Thymus (tissue), 14 donors: ENCODE measurements at places on chromosomes 5 and 9.

GRCh38 chr5:54551926-54552325 is 34.4 kb downstream of the SNX18 start:
- DNase-seq = no peak

- DNase-seq = no peak
These were observed 10.1 kb upstream of the UBAC1 start for GRCh38 chr9:135971111-135971766.

- peak; percentile 12 for DNase-seq
These were observed 1.3 kb upstream of the REEP5 start for GRCh38 chr5:112923148-112923917.

- DNase-seq = no peak
These were observed 29.7 kb upstream of the FAM169A start for GRCh38 chr5:74895906-74896305.

DNA sequence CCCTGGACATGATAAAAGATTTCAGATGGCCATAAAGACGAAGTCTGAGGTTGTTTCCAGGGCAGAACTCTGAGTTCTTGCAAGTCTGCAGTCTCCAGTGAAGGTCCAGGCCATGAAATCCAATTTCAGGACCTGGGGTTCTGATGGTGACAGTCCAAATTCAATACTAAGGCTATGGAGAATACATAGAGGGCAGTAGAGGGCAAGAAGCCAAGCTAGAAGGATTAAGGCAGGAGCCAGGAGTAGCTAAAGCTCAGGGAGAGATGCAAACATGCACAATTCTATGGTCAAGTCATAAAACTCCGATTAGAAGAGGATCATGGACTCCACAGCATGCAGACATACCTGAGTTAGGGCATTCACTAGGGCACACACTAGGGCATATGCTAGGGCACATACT is 11.4 kb downstream of the SLIT3 start:
- no peak for DNase-seq

- DNase-seq = no peak
These were observed 266.8 kb downstream of the MAT2B start for GRCh38 chr5:163772241-163772640.

- no peak for DNase-seq
These were observed 360.5 kb downstream of the KCTD16 start for GRCh38 chr5:144531188-144531587.

DNA sequence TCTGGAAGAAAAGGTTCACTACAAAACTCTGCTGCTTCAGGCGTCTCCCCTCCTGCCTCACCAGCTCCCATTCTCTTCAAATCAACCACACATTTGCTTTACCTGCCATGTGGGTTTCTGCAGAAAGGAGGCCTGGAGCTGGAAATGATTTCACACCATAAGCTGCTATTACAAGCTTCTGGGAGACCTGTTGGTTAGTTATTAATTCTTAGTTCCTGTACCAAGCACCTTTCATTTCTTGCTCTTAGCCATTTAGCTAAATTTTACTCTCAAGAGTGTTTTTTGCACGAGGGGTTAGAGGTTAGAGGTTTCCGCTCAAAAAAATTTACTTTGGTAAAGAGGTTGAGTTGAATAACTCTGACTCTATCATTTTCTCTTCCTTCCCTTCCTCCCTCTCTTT is 70.3 kb downstream of the MAP1B start:
- no peak for DNase-seq

DNA sequence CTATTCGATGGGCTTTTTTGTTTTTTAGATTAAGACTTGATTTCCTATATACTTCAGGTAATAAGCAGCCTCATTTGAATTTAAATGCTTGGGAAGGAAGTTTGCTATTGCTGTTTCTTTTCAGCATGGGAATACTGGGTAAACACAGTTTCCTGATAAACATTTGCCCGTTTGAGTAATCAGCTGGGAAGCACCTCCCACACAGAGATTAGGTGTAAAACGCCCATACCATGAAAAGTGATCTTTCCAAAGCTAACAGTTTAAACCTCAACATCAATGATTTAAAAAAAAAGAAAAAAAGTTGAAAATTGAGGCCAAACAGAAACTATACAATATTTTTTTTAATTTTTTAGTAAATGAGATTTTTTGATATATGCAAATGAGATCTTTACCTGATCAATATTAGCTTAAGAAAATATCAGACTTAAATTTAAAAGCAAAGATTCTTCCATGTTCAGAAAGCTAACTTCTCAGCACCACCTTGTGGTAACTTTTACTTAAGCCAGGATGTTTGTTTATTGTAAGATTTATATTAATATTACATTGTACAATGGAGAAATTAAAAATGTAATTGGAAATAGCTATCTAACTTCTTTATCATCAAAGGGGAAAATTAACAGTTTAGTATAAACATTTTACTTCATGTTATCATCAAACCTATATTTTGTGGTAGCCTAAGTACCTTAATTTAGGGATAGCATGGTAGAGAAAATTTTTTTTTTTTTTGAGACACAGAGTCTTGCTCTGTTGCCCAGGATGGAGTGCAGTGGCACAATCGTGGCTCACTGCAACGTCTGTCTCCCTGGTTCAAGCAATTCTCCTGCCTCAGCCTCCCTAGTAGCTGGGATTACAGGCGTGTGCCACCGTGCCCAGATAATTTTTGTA is 39.8 kb downstream of the F2RL2 start:
- DNase-seq = no peak

DNA sequence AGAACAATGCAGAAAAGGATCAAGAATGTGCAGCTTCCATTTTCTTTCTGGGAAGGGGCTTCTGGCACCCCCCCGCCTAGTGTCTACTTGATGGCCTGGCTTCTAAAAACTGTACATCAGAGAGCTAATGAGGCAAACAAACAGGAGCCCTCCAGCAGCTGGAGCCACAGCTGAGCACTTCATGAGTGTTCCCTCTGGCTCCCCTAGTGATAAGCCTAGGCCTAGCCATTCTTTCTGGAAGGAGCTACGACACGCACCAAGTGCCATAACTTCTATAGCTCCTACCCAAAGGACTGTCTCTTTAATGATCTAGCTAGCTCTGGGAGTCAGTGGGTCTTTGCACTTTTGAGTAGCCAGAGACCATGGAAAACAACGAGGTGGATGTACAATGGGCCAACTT is 66.1 kb downstream of the DNAH5 start:
- no peak for DNase-seq

DNA sequence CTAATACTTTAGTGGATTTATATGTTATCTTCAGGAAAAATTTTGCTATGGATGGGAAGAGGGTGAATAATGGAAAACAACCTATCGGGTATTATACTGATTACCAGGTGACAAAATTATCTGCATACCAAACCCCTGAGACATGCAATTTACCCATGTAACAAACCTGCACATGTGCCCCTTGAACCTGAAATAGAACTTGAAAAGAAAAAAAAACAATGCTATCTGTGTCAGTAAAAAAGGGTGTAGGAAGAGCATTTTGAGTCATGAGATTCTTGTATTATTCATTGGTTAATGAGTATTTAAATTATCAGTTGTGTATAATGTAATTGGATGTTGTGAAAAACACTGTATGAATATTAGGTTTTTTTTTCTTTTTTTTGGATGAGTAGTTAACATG is 75.4 kb downstream of the PRR16 start:
- DNase-seq = no peak

GRCh38 chr5:125477586-125477975 is 731.1 kb upstream of the ZNF608 start:
- DNase-seq = no peak

GRCh38 chr5:141783005-141783946 is 94.9 kb downstream of the PCDH1 start:
- no peak for DNase-seq

GRCh38 chr5:34483442-34484033 is 172.6 kb upstream of the RAI14 start:
- no peak for DNase-seq

DNA sequence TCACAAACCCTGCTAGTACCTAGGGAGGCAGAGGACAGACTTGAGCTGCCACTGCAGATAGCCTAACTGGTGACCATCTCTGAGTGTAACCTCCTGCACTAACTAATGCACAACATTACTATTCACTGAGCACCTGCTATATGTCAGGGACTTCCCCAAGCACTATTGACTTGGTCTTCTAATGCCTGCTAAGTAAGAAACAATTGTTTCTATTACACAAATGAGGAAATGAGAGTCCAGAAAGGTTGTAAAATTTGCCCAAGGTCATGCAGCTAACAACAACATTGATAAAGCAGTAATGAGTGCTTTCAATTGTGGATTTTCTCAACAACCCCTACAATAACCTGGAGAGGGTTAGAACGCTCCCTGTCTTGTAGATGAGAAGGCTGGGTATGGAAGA is 183.7 kb downstream of the ZNF462 start:
- no peak for DNase-seq

- DNase-seq = no peak
These were observed 17.6 kb upstream of the MUSK start for GRCh38 chr9:110650991-110651411.

GRCh38 chr9:104944356-104944755 is 16.4 kb upstream of the ABCA1 start:
- no peak for DNase-seq

- no peak for DNase-seq
These were observed 15.6 kb downstream of the NDUFA8 start for GRCh38 chr9:122143876-122144405.

DNA sequence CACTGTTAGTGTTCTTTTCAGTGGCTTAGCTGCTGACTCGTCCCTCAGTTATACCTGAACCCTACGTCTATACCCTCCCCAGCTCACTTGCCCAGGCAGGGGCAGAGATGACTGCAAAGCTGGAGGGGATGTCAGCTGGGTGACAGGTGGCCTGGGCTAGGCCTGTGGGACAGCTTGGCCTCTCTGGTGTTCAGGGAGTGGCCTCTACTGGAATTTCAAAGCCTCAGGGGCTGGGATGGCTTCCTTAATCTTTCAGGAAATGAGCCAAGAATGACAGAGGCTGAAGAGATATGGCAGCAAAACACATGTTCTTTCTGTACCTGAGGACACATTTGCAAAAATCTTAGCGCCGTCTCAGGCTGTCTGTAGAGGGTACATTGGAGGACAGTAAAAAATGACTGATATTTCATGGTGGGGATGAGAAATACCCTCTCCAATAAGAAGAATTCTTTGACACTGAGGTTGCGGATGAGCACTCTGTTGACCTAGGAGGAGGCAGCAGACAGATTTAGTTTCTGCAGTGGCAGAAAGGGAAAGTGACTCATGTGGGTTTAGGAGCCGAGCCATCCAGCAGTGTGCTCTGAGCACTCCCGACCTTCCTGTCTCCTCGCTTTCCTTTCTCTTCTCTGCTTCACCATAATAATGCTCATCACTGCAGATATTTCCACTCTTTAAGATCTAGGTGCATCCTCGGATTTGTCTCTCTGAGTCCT is 54.4 kb downstream of the ENTREP1 start:
- DNase-seq = no peak

DNA sequence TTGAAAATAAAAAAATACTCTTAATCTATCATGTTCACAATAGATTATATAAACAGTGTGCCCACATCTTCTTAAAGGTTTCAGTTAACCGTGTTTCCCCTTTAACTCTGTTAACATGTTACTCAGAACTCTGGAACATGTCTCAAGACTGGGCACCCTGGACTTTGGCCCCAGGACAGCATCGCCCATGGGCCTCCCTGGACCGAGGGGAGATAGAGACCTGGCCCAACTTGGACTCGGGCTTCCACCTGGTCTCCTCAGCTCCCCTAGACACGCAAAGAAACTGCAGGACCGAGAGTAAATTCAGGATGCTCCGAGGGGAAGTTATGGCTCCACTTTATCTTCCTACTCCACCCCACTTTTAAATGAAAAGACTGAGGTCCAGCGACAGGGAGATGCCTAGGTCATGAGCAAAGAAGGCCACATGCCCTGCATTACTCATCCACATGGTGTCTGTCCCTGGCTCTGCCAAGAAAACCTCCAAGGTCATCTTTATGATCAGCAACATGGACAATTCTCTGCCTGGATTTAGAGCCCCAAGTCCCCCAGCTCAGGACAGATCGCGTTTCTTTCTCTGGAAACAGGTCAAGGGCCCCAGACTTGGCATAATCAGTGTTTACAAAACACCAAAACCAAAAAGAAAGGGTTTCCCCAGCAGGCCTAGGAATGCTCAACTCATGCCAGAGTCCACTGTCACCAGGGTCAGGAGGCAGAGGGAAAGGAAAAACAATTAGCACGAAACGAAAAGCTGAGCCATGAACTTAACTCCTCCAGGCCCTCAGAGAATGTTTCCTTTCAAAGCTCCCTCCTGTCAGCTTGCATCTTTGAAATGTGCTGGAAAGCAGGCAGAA is 17.4 kb downstream of the GPX3 start:
- no peak for DNase-seq
